ENCODE measurements at places on chromosomes 12 and 14.

DNA sequence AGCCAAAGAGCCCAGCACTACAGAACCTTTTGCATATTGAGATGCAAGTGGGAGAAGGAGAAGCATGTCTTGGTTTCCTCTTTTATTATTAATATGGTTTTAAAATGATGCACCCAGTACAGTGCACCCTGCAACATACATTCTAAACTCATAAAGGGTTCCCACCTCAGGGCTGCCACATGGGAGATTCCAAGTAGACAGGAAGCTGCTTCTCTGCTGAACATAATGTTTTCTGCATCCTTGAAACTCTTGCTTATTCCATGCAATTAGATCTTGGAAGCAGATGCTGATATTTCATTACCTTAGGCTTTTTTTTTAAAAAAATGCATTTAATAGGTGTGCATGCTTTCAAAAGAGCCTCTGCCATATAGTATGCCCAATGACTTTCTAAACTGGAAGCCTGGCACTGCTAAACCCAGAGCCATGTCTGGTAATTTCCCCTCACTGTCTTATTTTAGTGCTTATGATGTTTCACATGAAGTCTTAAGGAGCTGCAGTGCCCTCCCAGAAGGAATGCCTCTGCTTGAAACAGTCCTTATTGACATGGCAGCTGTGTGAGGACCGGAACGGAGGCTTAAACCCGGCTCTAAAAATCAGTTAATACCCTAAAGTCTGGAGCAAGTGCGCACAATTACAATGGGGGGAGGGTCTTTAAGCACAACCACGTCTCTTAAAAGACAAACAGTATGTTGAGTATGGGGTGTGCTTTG lies 2.0 kb upstream of the SIX1 start:
- no peak for DNase-seq

- DNase-seq, result no peak
Measured at GRCh38 chr14:75492832-75493591, 29.3 kb upstream of the BATF start.

DNA sequence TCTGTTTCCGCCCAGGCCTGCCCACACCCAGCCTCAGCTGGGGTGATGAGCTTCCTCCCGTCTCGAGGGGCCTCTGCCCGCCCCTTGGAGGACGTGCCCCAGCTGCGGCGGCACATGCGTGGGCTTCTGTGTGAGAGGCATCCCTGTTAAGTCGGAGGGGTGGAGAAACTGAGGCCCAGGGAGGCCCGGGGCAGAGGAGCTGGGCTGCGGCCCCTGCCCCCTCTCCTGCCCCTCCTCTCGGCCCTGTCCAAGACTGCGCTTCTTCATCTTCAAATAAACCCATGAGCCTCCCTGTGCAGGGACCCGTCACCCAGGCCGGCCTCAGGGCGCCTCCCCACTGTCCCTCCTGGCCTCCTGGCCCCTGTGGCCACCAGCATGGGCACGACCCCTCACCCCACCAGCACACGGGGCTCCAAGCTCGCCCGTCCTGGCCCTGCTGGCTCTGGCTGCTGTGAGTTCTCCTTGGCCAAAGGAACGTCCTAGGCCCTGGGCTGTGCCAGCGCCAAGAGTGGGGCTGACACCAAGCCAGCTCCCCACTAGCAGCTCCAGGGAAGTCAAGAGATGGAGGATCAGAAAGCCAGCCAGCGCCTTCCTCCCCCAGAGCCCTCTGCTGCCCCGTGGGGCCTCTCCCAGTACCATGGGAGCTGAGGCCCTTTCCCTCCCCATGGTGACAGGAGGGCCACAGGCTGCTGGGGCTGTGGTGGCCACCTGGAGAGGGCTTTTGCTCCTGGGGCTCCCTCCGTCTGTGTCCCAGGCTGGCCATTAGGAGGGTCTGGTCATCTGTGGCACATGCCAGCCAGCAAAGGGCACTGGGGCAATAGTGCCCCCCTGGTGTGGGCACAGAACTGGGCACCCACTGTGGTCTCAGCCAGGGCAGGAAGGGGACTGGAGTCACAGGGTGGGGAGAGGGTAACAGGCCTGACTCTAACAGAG lies 180.4 kb downstream of the KIF26A start:
- no peak for DNase-seq

- DNase-seq, result no peak
Measured at GRCh38 chr12:32834122-32834521, 62.5 kb downstream of the PKP2 start.

DNA sequence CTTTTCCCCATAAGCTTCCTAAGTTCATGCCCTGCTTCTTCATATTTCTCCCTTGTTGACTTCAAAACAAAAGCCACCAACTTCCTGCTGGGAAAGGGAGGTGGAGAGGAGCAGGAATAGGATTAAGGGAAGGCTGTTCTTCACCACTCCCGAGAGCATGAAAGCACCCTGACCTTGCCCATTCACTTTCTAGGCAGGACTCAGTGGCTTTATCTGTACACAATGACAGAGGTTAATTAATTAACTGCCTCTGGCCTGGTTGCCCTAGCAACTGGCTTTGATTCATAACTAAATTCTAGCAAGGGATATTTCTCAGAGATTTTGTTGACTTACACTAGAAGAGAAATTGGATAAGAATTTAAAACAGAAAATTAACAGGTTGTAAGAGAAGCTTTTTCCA lies 396.8 kb downstream of the RPS29 start:
- no peak for DNase-seq

- no peak for DNase-seq
Measured at GRCh38 chr14:104422837-104423681, 156.5 kb upstream of the C14orf180 start.

DNA sequence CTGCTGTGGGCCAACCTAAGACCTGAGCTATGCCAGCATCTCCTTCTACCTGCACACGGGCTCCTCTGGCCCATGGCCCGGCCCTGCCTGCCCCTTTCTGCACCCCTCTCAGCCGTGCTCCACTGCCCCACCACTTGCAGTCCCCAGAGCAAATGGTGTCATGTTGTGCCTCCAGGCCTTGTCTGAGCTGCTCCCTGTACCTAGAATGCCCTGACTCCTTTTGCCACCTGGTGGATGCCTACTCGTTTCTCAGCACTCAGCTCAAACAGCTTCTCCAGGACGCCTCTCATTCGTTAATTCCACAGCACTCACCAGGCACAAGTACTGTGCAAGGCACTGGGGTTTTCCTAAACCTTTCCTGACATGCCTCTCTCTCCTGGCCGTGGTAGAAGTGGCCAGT lies 63.2 kb upstream of the PNMA1 start:
- no peak for DNase-seq

DNA sequence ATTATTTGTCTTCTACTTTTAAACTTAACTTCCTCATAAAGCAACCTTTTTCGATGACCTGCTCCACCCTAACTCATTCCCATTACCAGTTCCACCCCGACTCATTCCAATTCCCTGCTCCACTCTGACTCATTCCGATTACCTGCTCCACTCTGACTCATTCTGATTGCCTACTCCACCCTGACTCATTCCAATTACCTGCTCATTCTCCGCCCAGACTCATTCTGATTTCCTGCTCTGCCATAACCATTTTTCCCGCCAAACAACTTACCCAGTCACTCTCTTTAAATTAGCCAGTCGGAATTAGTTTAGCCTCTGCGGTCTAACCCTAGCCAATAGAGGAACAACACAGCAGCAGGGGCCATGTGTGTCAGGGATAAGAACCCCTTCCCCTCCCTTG lies 249.1 kb downstream of the DPY19L2 start:
- DNase-seq, result no peak

DNA sequence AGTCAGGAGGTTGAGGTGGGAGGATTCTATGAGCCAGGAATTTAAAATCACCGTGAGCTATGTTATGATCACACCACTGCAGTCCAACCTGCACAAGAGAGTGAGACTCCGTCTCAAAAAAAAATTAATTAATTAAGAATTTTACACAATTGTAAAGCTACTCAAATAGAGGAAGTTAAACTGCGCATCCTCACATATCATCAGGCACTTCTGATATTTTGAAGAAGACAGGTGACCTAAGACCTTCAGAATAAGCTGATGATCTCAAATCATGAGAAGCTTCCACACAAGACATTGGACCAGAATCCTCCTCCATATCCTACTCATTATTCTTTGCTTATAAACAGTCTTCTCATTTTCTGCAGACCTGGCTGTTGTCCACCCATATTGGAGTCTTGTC lies 800.9 kb downstream of the TMEM121 start:
- no peak for DNase-seq

GRCh38 chr12:52383331-52383730 lies 2.1 kb downstream of the KRT84 start:
- no peak for DNase-seq

GRCh38 chr14:41146391-41146790 lies 460.3 kb upstream of the LRFN5 start:
- DNase-seq, result no peak

GRCh38 chr14:72023128-72024042 lies 91.2 kb downstream of the RGS6 start:
- no peak for DNase-seq

DNA sequence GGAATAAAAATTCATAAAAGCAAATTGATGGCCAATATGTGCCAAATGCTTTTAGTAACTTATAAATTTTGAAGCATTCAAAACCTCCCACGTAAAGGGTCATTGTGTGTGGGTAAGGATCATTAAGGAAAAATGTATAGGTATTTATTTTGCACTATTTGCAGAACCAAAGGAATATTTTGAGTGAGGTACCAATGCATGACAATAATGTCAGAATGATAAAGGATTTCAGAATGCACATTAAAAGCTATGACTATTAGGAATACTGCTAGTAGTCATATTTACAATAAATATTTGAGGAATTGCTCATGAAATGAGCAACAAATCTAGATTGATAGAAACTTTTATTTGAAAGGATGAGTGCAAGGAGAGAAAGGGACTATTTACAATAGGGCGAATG lies 932.8 kb downstream of the SLC6A15 start:
- no peak for DNase-seq

DNA sequence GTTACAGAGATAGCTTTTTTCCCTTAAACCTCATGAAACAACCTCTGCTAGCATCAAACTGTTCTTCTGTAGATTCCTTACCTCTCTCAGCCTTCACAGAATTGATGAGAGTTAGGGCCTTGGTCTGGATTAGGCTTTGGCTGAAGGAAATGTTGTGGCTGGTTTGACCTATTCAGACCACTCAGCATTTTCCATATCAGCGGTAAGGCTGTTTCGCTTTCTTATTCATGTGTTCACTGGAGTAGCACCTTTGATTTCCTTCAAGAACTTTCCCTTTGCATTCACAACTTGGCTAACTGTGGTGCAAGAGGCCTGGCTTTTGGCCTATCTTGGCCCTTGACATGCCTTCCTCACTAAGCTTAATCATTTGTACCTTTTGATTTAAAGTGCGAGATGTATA lies 50.7 kb upstream of the NRXN3 start:
- DNase-seq, result no peak

GRCh38 chr12:112782943-112783342 lies 8.6 kb upstream of the RPH3A start:
- DNase-seq, result no peak

Data from C1 segment of cervical spinal cord (tissue), 14 donors.